ENCODE measurements at places on chromosomes 16 and 17.
A peak's percentile ranks its signal among the peaks of the same experiment; 100 is the strongest.

DNA sequence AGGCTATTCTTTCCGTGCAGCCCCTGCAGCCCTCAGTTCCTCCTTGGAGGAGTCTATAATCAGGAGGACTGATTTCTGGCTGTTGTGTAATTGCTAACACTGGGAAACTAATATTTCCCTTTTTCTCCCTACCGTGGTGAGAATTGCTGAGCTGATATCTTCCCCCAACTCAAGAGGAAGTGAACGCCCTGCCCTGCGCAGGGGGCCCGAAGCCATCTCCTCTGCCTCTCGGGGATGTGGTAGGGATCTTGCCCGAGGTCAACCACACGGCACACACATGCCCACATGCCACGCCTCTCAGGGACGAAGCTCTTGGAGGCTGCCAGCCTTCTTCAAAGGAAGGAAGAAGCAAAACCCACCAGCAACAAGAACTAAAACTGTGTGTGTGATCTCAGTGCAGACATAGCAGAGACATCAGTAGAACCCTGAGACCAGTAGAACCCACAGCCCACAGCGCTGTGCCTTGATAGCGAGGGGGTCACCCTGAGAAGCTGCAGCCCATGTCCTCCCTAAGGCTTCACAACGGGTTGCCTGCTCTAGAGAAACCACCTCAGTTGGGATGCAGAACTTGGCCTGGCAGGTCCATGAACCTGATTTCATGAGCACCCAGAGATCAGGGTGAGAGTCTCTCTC is 8.9 kb upstream of the ULK2 start:
- peak; percentile 48 for DNase-seq

DNA sequence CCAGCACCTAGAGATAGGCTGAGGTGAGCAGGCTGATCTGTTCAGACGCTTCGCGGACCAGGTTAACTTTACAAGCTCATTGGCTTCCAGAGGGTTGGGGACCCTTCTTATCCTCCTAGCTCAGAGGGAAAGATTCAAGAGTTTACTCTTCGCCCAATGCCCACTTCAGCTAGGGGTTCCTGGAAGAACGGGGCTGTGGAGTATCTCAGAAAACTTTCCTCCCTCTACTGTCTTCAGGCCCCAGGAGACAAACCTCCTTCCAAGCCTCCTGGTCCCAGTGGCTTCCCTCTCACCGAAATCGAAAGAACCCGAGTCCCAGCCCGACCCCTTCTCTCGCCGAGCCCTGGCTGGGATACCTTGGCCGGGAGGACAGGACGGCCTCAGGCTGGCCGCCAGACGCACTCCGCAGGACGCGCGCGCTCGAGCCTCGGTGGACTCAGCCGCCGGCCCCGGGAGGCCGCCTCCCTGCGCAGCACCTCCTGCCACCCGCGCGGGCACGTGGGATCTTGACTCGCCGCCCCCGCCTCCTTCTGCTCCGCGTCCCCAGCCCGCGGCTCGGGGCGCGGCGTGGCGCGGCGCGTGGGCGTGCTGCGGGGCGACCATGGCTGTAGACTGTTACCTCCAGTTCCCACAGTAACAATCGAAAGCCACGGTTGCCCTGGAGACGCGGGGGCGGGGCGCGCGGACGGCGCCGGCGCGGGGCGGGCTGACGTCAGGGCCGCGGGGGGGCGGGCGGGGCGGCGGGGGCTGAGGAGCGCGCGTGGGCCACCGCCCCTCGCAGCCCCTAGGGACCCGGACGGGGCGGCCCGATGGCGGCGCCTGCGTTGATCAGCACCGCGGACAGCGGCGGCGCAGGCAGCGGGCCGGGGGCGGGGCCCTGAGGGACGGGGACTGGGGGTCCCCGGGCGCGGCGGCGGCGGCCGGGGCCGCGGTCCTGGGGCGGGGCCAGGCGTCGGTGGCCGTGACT is 5.3 kb upstream of the HIC1 start:
- peak; percentile 91 for DNase-seq

DNA sequence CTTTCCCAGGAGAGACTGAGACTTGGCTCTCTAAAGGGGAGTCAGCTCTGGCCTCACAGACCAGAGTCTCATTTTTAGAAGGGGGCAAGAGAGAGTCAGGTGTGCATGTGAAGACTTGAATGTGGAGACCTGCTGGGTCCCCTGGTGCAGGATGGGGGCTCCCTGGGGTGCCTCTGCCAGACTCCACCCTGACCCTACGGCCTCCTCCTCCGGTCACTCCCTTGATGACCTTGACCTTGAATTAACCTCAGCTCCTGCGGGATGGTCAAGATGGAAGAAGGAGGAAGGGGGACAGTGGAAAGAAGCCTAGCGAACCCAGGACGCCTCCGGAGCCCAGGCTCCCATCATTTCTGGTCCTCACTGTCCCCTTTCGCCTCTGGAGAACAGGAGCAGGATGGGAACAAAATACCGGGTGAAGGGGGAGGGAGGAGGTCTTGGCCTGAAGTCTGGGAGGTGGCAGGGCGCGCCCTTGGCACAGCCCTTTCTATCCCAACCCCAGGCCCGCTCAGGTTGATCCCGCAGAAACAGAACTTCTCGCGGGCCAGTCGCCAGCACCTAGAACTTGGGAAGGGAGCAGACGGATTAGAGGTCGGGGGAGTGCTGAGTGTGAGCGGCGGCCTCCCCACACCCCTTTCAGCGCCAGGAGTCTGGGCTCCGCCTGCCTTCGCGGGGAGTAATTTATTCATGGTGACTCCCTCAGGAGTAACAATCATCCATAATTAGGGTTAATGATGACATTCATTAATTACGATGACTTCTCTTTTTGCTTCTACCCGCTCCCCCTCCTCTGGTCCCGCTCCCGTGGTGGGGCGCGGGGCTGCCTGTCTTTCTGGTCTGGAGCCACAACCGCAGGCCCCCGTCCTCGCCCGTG is 1.6 kb downstream of the STAC2 start:
- no peak for DNase-seq

- DNase-seq = no peak
Measured at GRCh38 chr17:11144358-11145233, 96.4 kb upstream of the SHISA6 start.

GRCh38 chr17:34720760-34721159 is 141.4 kb downstream of the TMEM132E start:
- DNase-seq = no peak

DNA sequence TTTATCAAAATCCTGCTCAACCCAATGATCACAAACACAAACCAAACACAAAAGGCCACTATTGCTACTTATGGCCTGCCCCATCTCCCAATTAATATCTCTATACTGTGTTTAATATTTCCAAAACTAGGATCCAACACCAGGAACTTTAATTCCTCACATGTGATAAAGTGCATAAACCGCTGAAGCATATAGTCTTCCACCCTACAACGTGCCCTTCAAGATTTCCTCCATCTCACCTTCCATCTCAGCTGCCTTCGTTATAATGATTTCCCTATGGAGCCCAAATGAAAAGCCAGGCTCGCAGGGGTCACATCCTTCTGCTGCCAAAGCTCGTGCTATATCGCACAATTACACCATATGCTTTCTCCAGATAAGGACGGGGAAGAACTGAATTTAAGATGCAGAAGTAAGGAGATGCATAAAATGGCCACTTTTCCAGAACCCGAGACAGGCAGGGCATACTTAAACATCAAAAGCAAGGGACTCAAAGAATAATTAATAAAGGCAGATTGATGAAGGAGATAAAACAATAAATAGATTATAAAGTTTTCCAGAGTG is 1.8 kb downstream of the MYH10 start:
- no peak for DNase-seq

DNA sequence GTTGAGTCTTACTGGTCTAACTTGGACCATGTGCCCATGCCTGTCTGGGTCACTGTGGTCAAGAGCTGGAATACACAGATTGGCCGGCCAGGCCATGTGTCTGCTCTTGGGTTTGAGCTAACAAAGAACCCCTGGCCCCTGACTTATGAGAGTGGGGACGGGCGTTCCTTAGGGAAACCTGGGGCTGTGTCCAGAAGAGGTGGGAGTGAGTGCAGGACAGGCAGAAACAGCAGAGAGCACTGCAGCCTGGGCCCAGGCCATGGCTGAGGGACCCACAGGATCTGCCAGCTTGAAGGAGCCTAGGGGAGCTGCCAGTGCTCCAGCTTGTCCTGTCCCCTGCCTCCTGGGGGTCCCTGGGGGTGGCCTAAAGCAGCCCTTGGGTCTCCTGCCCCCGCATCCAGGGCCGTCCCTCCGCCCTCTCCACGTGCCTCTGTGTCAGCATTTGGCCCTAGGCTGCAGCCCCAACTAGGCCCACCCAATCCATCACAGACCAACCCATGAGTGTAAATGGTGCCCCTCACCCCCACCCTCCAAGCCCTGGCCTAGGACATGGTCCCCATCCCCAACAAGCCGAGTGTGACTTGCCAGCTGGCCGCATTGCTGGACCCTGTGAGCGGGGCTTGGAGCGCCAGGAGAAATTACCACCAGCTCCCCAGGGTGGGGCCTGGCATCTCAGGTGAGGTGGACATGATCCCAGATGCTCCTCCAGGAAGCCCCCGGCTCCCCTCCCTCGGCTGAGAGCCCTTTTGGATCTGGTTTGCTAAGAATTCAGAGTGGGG is 12.5 kb upstream of the DRC7 start:
- DNase-seq = no peak

- no peak for DNase-seq
Measured at GRCh38 chr16:13554005-13554404, 365.9 kb upstream of the ERCC4 start.

Data from CD4-positive, alpha-beta T cell treated with Interferon gamma for 1 hour (primary cell).